ENCODE measurements at places on chromosomes 13 and 19. TPM values are rescaled to one million over a fixed set of nuclear protein-coding genes. Genes with fewer than 3 reads are reported as not detected.

LGALS4 gene
- total RNA-seq: 2.7 TPM

TFDP1 gene
- 42.3 TPM for total RNA-seq

GRCh38 chr13:39688699-39689405, 33.4 kb downstream of the COG6 start:
- no peak for DNase-seq

LMTK3 gene
- 6.0 TPM for total RNA-seq

DNA sequence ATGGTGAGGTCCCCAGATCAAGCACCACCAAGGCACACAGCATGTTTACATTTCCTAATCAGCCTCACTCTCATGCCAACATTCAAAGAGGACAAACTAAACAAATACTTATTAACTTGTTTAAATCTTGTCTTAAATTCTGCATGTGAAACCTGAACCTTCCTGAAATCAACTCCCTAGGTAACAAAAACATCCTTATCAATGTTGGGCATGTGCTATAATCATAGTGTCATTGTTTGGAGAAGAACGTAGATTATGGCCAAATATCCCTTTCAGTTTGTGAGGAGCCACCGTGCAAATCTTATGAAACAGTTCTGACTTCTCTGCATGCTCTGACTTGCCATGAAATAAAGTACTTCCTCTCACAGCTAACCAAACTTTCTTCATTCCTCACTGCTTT, 123.8 kb downstream of the NDFIP2 start:
- DNase-seq: no peak

GRCh38 chr13:32905063-32905863, 111.0 kb upstream of the KL start:
- DNase-seq: no peak

PSG11 gene
- not detected for total RNA-seq

SHD gene
- total RNA-seq: not detected

DNA sequence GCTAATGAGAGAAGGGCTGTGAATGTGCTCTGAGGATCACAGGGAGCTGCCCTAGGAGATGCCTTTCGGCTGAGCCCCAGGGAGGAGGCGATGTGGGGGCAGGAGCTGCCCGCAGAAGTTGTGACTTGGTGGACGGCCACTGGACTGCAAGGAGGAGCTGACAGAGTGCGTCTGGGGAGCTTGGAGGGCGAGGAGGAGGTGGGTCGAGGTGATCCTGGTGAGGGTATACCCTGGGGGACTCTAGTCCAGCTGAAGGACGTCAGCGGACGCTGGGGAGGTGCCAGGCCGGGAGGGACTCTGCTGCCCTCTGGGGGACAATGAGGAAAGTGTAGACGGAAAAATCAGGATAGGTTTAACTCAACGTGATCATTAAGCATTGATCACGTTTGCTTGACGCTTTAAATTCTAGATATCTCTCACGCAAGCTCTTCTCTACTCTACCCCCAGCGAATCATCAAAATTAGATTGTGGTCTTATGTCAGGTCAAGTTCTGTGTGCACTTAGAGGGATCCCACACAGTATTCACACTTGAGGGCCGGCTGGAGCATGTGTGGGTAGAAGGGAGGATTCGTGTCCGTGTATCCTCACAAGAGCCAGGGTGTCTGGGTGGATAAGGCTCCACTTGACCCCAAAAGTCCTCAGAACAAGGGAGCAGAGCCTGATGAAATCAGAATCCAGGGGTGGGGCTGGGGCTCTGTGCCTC, 3.3 kb upstream of the CEACAM7 start:
- DNase-seq: peak; percentile 68

DNA sequence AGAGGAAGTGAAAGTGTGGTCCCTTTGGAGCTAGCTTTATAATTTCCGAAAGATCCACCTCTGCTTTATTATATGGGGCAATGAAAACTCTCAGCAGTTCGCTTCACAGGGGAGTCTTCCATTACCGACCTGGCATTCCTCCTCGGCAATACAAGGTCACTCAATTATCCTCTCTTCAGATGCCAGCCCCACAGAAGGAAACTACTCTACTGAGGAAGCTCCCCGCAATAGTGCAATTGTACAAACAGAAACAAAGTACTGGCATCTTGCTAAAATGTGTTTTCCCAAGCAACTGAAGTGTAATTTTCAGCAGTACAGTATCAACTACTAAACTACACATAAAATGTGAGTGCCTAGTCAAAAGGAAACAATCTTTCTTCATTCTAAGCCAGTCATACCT, 702.0 kb downstream of the PCDH9 start:
- DNase-seq: no peak

- DNase-seq: no peak
Measured at GRCh38 chr13:101217086-101217485, 199.2 kb downstream of the NALCN start.

- no peak for DNase-seq
Measured at GRCh38 chr19:49130325-49130724, 11.0 kb downstream of the PPFIA3 start.

- no peak for DNase-seq
Measured at GRCh38 chr13:98910501-98910951, 67.3 kb downstream of the DOCK9 start.

Measured in lower leg skin (tissue), 4 donors.